ENCODE measurements at places on chromosomes 5 and 9. TPM values are rescaled to one million over a fixed set of nuclear protein-coding genes. Genes with fewer than 3 reads are reported as not detected.

SELENOP gene
- 32.2 TPM for polyA plus RNA-seq

GDA gene
- polyA plus RNA-seq = 0.11 TPM

SCGB3A1 gene
- polyA plus RNA-seq = 1.0 TPM

FREM1 gene
- polyA plus RNA-seq = 0.13 TPM

PTPRD gene
- 0.60 TPM for polyA plus RNA-seq

GLRA1 gene
- polyA plus RNA-seq = not detected

PTGES2 gene
- 59.0 TPM for polyA plus RNA-seq

SLC12A2 gene
- polyA plus RNA-seq = 2.0 TPM

VLDLR gene
- polyA plus RNA-seq = 11.0 TPM

PCDHGB3 gene
- polyA plus RNA-seq = 0.37 TPM

DMRTA1 gene
- polyA plus RNA-seq = 1.5 TPM

PCAT7 gene
- polyA plus RNA-seq = 0.01 TPM

LPAR1 gene
- 5.2 TPM for polyA plus RNA-seq

TEX48 gene
- polyA plus RNA-seq = not detected

ADAMTS13 gene
- polyA plus RNA-seq = 4.3 TPM

OR1Q1 gene
- polyA plus RNA-seq = not detected

NR6A1 gene
- polyA plus RNA-seq = 1.4 TPM

RLN2 gene
- 0.08 TPM for polyA plus RNA-seq

SH3TC2 gene
- 5.1 TPM for polyA plus RNA-seq

AK8 gene
- polyA plus RNA-seq = 0.58 TPM

FAM78A gene
- 0.62 TPM for polyA plus RNA-seq

TMEM8B gene
- polyA plus RNA-seq = 2.2 TPM

AFAP1L1 gene
- 2.6 TPM for polyA plus RNA-seq

RANBP3L gene
- polyA plus RNA-seq = 0.07 TPM

GCNT4 gene
- polyA plus RNA-seq = 0.80 TPM

SLC6A19 gene
- polyA plus RNA-seq = not detected

SLC25A46 gene
- 16.7 TPM for polyA plus RNA-seq

FAM114A2 gene
- 6.2 TPM for polyA plus RNA-seq

RGS7BP gene
- 0.02 TPM for polyA plus RNA-seq

SLC6A7 gene
- polyA plus RNA-seq = not detected

HTR1A gene
- polyA plus RNA-seq = not detected

SLC22A4 gene
- 0.16 TPM for polyA plus RNA-seq

MIER3 gene
- 4.0 TPM for polyA plus RNA-seq

GPR150 gene
- 0.05 TPM for polyA plus RNA-seq

MRPL41 gene
- 53.0 TPM for polyA plus RNA-seq

PCDHB14 gene
- polyA plus RNA-seq = 0.67 TPM

SOWAHA gene
- polyA plus RNA-seq = 0.07 TPM

ZER1 gene
- 16.8 TPM for polyA plus RNA-seq

PCDHA10 gene
- under 0.01 TPM for polyA plus RNA-seq

CHSY3 gene
- 0.14 TPM for polyA plus RNA-seq

MRRF gene
- polyA plus RNA-seq = 22.4 TPM

GARIN3 gene
- not detected for polyA plus RNA-seq

CAMK2A gene
- 0.11 TPM for polyA plus RNA-seq

REXO4 gene
- 15.2 TPM for polyA plus RNA-seq

ZNF474 gene
- polyA plus RNA-seq = 0.06 TPM

INSYN2B gene
- 0.01 TPM for polyA plus RNA-seq

CA9 gene
- 0.94 TPM for polyA plus RNA-seq

PNPLA7 gene
- polyA plus RNA-seq = 3.9 TPM

SVEP1 gene
- 0.18 TPM for polyA plus RNA-seq

SLC23A1 gene
- polyA plus RNA-seq = 0.12 TPM

SQSTM1 gene
- polyA plus RNA-seq = 94.8 TPM

ZNF883 gene
- 1.5 TPM for polyA plus RNA-seq

RASGRF2 gene
- 0.40 TPM for polyA plus RNA-seq

C9orf57 gene
- polyA plus RNA-seq = not detected

UBAP1 gene
- polyA plus RNA-seq = 59.6 TPM

INSL4 gene
- polyA plus RNA-seq = not detected

PCDHGA5 gene
- polyA plus RNA-seq = 0.14 TPM

Measured in esophagus (tissue), 2 donors.